ENCODE measurements at places on chromosomes 3 and 15. TPM values are rescaled to one million over a fixed set of nuclear protein-coding genes. Genes with fewer than 3 reads are reported as not detected.

The GOLGA6D gene
- 0.30 TPM for polyA plus RNA-seq

The SLC22A14 gene
- polyA plus RNA-seq: 0.39 TPM

GRCh38 chr3:11982341-11982941 is 21.7 kb upstream of the SYN2 start:
- DNase-seq: no peak

The HRH1 gene
- polyA plus RNA-seq: 3.0 TPM

- peak; percentile 75 for DNase-seq
These were observed 40.8 kb downstream of the RARB start for GRCh38 chr3:25468866-25469319.

The CASR gene
- polyA plus RNA-seq: not detected

Data from forelimb muscle (tissue), 1 donor.